ENCODE measurements at places on chromosomes 4 and X. TPM values are rescaled to one million over a fixed set of nuclear protein-coding genes. Genes with fewer than 3 reads are reported as not detected.

DNA sequence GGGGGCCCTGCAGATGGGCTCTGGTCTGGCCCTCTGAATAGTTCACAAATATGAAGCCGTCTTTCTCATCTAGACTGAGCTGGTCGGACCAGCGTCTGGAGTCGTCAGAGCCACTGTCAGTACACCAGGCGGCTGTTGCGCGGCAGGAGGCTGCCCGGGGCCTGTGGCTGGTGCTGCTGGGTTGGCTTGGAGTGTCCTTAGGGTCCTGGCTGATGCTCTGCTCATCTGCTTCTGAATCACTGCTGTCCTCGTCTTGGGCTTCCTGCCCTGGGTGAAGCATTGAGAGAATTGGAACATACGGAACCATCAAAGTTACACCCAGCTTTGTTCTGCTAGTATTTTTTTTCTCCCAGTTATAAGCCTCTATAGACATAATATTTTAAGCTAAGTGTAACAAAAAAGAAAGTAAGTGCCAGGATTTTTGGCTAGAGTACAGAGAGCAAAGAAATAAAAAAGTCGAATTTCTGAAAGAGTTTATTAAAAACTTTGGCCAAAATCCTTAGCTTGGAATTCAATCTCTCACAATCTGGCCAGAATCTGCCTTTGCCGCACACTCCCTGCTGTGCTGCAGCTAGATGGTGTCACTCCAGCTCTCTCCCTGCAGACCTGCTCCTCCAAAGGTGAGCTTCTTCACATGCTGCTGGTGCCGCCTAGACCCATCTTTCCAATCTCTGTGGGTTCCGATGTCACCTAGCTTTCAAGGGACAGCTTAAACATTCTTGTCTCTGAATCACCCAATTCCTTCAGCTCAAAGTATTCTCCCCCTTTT, 96.2 kb downstream of the CDS1 start:
- DNase-seq = no peak

DNA sequence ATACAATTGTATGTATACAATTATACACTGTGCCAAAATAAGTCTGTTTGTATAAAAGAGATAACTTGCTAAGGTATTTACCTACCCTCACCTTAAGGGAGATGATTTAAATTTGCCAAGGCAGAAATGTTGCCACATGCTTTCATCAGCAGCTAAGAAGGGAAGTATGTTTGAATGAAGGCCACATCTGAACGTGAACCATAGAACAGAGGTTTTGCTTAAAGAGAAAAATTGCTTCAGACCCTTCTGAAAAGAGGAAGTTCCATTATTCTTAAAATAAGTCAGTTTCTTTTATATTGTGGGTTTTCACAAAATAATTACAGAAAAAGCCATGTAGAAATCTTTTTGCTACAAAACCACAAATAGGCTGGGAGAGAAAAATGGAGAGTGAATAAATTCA, 621.5 kb upstream of the HTR2C start:
- no peak for DNase-seq

SORBS2 gene
- total RNA-seq = not detected

GRCh38 chr4:21198683-21199082, 498.4 kb downstream of the PACRGL start:
- no peak for DNase-seq

DNA sequence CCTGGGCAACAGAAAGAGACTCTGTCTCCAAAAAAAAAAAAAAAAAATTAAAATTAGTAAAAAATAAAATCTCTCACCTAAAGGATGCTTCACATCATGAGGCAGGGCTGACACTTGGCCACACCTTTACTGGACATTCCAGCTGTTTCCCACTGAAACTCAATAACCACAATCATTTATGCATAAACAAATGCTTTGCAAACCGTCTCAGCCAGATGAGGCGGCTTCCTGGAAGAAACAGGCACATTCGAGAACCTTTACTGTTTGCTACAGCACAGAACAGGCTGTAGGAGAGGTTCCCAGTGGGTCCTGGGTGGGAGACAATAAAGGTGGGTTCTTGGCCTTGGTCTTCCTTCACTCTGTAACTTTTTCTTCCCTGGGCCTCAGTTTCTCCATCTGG, 10.9 kb upstream of the TBC1D14 start:
- no peak for DNase-seq

- DNase-seq = no peak
These were observed 237.1 kb downstream of the ZNF674 start for GRCh38 chrX:46308110-46308509.

All from activated naive CD8-positive, alpha-beta T cell treated with anti-CD3 and anti-CD28 coated beads for 36 hours (primary cell).